ENCODE measurements at places on chromosomes 7 and 10.

DNA sequence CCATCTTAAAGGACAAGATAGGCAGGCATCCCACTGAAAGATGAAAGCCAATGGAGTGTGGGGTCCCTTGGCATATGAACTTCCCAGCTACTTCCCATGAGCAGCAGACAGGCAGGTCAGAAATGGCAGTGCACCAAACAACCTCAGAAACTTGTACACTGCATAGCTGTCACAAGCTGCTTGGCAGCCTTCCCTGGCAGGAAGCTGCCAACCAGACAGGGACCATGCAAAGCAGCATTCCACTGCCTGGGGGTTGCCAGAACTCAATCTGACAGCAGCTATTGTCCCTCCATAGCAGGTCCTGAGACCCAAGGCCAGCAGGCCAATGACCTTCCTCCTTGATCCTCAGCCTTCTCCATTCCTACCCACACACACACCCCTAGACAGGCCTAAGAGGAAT lies 139.5 kb downstream of the PLCE1 start:
- DNase-seq = no peak

DNA sequence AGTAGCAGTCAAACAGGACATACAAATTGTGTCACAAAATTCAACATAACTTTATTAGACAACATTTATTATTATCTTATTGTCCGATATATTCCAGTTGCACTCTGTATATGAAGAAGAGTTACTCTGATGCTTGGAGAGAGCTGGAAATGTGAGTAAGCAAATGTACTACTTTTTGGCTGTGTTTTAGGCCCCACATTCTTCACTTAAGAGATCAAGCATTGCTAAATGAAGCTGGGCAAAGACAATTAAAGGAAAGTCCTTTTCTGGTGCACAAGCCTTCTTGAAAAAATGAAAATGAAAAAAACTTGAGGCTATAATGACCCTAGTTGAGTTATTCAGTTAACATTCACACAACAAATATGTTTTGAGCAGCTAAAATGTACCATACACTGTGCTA lies 26.1 kb downstream of the MYPN start:
- no peak for DNase-seq

DNA sequence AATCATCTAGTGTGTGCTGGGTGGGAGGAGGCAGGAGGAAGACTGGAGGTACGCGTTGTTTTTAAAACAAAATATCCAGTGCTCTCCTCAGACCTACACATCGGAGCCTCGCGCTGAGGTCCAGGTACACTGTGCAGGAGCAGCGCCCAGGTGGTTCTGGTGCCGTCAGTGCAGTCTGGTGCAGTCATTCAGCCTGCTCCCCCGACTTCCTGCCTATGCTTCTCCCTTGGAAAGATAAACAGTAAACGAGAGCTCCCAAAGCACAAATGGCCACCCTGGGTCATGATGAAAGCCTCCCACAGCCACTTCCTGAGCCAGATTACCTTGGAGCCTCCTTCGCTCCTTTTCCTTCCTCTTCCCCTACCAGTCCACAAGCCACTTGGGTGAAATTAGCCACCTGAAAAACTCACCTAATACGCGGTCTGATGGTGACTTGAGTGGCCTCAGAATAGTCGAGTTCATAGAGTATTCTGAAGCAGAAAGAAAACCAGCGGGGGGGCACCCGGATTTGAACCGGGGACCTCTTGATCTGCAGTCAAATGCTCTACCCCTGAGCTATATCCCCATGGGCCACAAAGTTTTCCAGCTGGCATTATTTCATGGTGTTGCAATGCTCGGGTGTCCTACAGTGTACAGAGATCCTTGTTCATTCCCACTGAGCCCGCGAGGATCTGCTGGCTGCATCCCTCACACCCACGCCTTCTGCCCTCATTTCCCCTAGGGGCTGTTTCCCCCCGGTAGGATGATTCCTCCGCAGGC lies 82.5 kb downstream of the ZNF467 start:
- DNase-seq = no peak

DNA sequence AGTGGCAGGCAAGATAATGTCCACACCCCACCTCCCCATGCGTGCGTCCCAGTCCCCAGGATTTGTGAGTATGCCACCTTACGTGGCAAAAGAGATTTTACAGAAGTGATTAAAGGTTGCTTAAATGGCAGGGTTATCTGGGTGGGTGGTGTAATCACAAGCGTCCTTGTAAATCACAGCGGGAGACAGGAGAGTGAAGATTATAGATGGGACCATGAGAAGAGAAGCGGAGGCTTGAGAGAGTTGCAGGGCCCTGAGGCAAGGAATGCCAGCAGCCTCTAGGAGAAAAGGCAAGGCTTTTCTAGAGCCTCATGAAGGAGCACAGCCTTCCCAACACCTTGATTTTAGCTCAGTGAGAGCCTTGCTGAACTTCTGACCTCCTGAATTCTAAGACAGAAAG lies 10.2 kb downstream of the ZRANB1 start:
- DNase-seq = no peak

- no peak for DNase-seq
These were observed 188.7 kb downstream of the EMX2 start for GRCh38 chr10:117731121-117731791.

DNA sequence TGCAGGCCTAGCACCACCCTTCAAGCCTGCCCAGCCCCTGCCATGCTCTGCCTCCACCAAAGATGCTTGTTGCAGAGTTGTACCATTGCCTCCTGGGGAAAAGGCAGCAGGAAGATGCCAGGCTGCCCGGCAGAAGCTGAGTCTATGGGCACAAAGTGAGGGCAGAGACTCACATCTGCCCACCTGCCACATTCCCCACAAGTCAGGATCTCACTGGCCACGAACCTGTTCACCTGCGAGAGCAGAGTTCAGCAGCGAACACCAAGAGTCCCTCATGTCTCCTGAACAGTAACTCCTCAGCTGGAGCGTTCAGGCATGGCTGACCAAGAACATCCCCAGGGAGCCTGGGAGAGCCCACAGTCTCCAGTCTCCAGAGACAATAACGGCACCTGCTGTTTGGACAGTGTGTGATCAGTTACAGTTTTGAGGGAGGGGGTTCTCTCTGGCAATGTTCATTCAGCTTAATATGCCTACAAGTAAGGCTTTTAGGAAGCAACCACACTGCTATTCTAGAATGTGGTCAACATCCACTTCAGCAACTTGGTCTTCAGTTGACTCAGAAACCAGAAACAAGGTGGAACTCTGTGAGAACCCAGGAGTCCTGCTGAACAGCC lies 78.5 kb downstream of the GRID1 start:
- no peak for DNase-seq

DNA sequence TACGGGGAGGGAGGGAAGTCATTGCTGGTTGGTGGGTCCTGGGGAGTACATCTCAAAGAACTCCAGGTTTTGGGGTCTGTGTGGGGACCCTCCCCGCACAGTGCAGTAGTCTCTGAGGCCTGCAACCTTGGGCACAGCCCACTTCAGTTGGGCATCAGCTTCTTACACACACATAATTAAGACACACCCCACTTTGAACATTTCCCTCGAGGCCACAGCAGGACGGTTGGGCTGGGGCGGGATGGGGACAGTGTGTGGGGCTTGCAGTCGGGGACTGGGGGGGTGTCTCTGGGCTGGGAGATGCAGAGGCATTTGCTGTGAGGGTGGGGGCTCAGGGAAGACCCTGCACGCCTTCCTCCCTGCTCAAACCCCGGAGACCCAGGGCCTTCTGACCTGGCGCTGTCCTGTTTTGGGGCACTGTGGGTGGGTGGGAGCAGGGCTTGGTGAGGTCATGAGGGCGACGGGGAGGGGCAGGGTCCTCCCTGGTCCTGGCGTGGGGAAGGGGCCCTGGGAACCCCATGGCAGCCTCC lies 1.3 kb downstream of the LFNG start:
- DNase-seq = no peak

DNA sequence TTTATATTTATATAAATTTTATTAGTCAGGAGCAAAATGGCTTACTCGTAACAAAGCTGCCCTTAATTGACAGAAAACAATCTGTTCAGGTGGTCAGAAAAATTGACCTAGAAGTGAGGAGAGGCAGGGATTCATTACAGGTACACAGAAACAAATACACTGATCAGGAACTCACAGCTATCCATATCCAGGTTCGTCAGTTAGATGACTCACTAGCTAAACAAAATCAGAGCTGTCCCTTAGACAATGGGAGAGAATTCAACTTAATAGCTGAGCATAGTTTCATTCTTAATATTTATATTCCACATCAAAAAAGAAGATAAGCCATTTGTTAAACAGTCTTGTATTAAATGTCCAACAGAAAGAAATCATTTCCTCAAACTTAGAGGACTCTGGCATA lies 41.7 kb downstream of the HYCC1 start:
- no peak for DNase-seq

- DNase-seq = peak; percentile 77
These were observed 301.9 kb downstream of the AHR start for GRCh38 chr7:17600340-17600752.

GRCh38 chr7:157990881-157991250 lies 596.8 kb downstream of the PTPRN2 start:
- DNase-seq = no peak

GRCh38 chr7:151631570-151631952 lies 111.9 kb upstream of the RHEB start:
- no peak for DNase-seq

- DNase-seq = no peak
These were observed 11.5 kb upstream of the GPER1 start for GRCh38 chr7:1076184-1077072.

DNA sequence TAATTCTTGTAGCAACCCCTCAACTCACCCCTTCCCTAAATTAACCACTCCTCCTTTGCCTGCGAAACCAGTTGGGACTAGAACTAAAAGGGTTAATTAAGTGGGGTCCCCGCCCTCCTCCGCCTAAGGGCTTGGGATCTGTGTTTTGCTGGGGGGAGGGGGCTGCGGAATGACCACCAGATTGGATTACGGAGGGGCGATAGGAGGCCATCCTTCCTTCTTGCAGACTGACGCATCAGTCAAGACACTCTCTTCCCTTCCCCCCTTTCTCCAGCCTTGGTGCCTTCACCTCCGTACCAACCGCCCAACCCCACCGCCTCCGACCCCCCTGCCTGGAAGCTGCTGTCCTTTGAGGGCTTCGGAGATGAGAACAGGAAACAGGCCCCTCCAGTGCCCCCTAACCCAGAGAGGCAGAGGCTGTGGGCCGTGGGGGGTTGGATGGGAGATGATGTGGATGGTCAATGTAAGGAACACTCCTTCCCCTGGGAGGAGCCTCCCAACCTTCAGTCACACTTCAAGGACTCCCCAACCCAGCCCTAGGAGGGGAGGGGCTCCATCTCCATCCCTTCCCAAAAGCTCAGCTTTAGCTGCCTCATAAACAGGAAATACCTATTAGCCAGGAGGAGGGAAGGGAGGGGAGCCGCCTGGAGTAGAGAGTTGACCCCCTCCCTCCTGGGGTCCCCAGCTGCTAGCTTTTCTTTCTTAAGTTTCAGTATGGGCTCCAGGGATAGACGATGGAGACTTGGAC lies 997 bp upstream of the LDB1 start:
- DNase-seq = peak; percentile 75

GRCh38 chr7:100141555-100141949 lies 7.2 kb upstream of the LAMTOR4 start:
- no peak for DNase-seq

GRCh38 chr7:130695840-130696239 lies 9.5 kb upstream of the TSGA13 start:
- DNase-seq = peak; percentile 41

- no peak for DNase-seq
These were observed 178.3 kb upstream of the PRR15 start for GRCh38 chr7:29385214-29385814.

- no peak for DNase-seq
These were observed 208.2 kb upstream of the INHBA start for GRCh38 chr7:41910940-41911600.

DNA sequence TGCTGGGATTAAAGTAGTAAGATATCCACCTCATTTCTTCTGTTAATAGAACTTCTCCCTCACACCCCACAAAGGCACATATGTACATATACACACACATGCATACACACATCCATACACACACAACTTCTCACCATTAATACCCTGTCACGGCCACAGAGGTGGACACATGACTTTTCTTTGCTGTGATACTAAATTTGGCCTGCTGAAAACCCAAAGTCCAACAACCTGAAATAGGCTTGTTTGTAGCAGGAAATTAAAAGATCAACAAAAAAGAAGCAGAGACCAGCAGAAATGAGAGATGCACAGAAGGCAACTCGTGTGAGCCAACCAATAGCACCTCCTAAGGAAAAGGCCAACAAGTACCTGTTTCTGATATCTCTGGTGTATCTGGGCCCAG lies 128.7 kb upstream of the PCGF5 start:
- no peak for DNase-seq

GRCh38 chr10:13956826-13957225 lies 370.1 kb downstream of the PRPF18 start:
- no peak for DNase-seq

DNA sequence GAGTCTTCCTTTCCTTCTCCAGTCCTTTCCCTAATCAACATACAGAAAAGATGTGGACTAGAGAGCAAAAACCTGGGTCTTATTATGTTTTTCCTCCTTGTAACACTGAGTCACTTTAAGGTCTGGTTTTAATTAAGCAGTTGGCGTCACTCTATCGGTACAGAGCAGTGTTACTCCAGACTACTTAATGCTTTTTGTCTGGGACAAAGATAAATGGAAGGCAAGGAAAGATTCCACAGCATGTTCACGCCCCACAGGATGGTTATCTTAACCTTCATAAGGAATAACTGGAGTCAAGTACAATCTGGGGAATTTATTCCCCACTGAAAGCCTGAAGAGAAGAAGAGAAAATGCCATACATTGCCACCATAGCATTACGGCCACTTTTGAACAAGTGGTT lies 145.7 kb downstream of the ELAPOR2 start:
- no peak for DNase-seq

- no peak for DNase-seq
These were observed 32.1 kb downstream of the SGCE start for GRCh38 chr7:94623820-94624219.

- peak; percentile 40 for DNase-seq
These were observed 220.0 kb downstream of the ARHGAP21 start for GRCh38 chr10:24503461-24504320.

DNA sequence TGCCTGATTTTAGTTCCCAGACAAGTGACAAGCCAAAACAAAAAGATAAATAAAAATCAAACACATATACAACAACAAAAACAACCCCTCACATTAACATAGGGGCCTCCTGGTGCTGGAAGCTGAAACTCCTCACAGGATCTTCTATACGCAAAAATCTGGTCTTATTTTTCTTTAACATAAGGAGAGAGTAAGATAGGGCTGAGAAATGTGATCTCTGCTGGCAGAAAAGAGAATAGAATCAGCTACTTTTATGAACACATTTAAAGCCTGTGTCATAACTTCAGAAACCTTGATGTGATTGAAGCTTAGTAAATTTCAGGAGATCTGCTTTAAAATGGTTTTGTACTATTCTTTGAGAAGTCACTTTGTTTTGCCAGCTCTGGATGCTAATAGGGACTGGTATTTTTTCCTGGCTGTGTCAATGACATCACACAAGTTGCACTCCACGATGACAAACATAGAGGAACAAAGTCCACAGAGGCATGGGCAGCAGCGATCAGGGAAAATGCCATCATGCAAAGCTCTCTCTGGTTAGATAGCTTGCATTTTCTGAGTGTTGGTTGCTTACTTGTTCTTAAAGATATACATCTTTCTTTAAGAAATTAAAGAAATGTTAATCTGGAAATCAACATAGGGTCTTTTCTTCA lies 176.6 kb upstream of the SP4 start:
- no peak for DNase-seq

GRCh38 chr7:158010961-158011693 lies 576.5 kb downstream of the PTPRN2 start:
- DNase-seq = no peak

All from HTR-8/SVneo (cell line).